Activated T-cell treated with anti-CD3 and anti-CD28 coated beads, Interleukin-2, amount 50 U/mL, for 24 hours (primary cell): ENCODE measurements at places on chromosomes 5 and 9.

DNA sequence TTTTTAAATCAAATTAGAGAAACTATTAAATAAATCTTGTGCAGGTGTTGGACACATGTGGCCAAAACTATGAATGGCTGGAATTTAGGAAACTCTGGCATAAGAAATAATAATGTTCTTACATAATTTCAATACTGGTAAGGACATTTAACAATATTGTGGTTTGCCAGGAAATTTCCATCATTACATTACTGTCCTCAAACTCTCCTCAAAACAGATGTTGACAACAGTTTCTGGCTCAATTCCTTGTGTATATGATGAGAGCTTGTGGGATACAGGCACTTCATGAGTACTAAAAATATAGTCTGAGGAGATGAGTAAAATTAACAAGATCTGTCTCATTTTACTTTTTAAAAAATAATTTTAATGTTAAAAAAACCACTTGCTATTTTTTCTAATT lies 27.9 kb downstream of the MCTP1 start:
- H3K27ac ChIP-seq: no peak overlapping the region
- H3K36me3 ChIP-seq: no peaks in the 10 kb centered on the region
- peaks cover 2% of the 10 kb centered on the region for H3K27me3 ChIP-seq
- no peak overlapping the region for H3K4me3 ChIP-seq
- no peak for DNase-seq

DNA sequence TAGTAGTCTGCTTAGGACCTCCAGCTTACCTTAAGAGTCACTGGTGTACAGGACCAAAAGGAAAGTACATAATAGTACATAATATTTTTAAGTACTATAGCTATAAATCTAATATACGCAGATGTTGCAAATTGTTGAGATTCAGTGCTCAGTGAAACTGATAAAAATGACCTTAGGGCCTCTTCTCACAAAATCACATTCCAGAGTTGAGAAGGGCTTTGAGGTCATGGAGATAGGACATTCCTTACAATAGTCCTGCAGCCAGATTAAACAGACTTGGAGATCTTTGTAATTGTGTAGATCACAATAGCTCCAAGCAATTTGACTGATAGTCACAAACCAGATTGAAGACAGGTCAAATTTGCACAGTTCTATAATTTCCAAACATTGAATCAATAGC lies 37.7 kb upstream of the PCSK1 start:
- no peaks in the 10 kb centered on the region for H3K4me1 ChIP-seq
- no peak overlapping the region for H3K27ac ChIP-seq
- H3K4me3 ChIP-seq: no peak overlapping the region
- H3K36me3 ChIP-seq: no peaks in the 10 kb centered on the region

- peaks cover 5% of the 10 kb centered on the region for H3K4me1 ChIP-seq
- H3K4me3 ChIP-seq: no peak overlapping the region
- H3K27me3 ChIP-seq: no peaks in the 10 kb centered on the region
- H3K27ac ChIP-seq: no peak overlapping the region
- H3K36me3 ChIP-seq: peaks cover 46% of the 10 kb centered on the region
- no peak for DNase-seq
These were observed 103.8 kb downstream of the DMXL1 start for GRCh38 chr5:119174578-119175163.

GRCh38 chr9:130537346-130538050 lies 41.9 kb upstream of the FUBP3 start:
- H3K4me1 ChIP-seq: peaks cover 14% of the 10 kb centered on the region
- H3K27ac ChIP-seq: no peak overlapping the region
- no peak overlapping the region for H3K4me3 ChIP-seq

DNA sequence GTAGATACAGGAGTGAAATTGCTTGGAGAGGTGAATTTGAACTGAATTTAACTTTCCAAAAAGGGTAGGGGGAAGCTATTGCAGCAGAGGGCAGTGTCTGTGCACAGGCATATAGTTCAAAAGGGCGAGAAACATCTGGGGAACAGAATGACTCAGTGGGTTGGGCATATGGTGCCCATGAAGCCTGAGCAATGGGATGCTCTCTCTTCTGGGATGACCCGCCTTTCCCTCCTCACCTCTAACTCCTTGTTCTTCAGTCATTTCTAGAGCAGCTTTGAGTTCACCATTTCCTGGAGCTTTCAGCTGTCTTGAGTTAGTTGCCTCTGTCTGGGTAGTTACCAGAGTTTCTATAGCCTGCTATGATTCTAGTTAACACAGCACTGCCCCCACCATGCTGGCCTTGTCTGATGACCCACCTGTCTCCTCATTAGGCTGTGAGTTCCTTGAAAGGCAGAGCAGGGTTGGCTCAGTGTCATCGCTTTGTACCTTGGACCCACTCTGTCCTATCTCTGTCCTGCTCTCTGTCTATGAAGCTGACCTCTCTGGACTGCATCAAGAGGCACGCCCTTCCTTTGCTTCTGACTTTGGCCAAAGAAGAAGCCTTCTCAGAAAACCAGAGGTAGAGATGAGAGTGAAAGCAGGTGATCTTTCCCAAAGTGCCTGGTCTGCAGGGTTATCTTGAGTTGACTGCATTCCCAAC lies 299.6 kb upstream of the KLF4 start:
- no peaks in the 10 kb centered on the region for H3K27me3 ChIP-seq
- no peaks in the 10 kb centered on the region for H3K36me3 ChIP-seq
- no peaks in the 10 kb centered on the region for H3K4me1 ChIP-seq
- no peak overlapping the region for H3K4me3 ChIP-seq

GRCh38 chr5:14362491-14362890 lies 219.1 kb upstream of the OTULINL start:
- DNase-seq: no peak
- no peaks in the 10 kb centered on the region for H3K36me3 ChIP-seq
- peaks cover 29% of the 10 kb centered on the region for H3K4me1 ChIP-seq
- no peaks in the 10 kb centered on the region for H3K27me3 ChIP-seq
- H3K27ac ChIP-seq: no peak overlapping the region

GRCh38 chr5:181161534-181162175 lies 14.3 kb downstream of the OR2V2 start:
- H3K4me1 ChIP-seq: peaks cover 48% of the 10 kb centered on the region
- peaks cover 32% of the 10 kb centered on the region for H3K27me3 ChIP-seq
- DNase-seq: peak; percentile 45
- H3K36me3 ChIP-seq: no peaks in the 10 kb centered on the region
- peak overlapping the region; percentile 94 for H3K27ac ChIP-seq

DNA sequence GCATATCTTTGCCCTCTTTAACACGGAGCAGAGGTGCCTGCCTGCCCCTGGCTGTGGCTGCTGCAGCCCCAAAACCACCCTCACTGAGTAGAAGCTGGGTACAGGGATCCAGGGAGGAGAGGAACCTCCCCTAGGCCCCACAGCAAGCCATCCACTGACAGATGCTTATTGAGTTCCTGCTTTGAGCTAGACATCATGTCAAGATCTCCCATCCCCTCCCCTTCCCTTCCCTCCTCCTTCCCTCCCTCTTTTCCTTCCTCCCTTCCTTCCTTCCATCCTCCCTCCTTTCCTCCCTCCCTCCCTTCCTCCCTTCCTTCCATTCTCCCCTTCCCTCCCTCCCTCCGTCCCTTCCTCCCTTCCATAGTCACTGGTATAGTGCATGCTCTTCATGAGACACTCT lies 29.3 kb downstream of the GOLGA2 start:
- no peak overlapping the region for H3K27ac ChIP-seq
- peaks cover 34% of the 10 kb centered on the region for H3K27me3 ChIP-seq
- no peak overlapping the region for H3K4me3 ChIP-seq
- no peak for DNase-seq
- no peaks in the 10 kb centered on the region for H3K36me3 ChIP-seq

DNA sequence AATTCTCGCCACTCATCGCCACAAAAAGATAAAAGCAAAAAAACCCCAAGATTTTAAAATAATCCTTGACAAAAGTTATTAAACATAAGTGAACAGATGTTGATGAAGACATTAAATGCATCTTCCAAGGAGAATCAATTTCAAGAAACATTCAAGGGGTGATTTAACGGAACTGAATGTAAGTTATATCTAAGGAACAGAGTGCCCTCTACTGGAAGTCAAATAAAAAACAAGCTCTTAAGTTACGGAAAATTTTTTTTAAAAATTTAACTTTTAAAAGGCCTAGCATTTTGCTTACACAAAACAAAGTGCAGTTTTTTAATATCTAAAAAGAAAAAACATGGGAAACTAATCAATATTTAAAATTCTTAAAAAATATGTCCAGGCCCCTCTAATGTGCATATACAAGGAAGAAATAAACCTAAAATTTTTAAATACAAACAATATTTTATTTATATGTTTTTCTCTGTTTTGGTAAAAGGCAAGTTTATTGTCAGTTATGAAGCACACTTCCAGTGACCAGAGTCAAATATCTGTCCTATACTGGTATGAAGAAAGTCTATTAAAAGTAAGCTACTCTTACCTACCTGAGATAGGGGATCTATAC lies 28.0 kb downstream of the TEX10 start:
- no peaks in the 10 kb centered on the region for H3K27me3 ChIP-seq
- no peak overlapping the region for H3K4me3 ChIP-seq
- DNase-seq: no peak
- peaks cover 20% of the 10 kb centered on the region for H3K4me1 ChIP-seq
- no peak overlapping the region for H3K27ac ChIP-seq

DNA sequence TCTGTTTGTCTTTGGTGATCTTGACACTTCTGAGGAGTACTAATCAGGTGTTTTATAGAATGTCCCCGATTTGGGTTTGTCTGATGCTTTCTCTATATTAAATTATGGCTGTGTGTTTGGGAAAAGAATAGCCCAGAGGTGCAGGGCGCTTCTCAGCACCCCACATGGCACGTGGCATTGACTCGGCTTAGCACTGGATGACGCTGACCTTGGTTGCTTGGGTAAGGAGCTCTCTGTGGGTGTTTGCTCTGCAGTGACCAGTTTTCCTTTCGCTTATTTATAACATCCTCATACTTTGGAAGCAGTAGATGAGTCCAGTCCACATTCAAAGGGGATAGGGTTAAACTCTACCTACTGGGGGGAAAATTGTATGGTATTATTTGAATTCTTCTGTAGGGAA lies 12.5 kb upstream of the FAM120AOS start:
- no peak for DNase-seq
- peaks cover 35% of the 10 kb centered on the region for H3K36me3 ChIP-seq
- no peak overlapping the region for H3K4me3 ChIP-seq
- no peaks in the 10 kb centered on the region for H3K27me3 ChIP-seq
- H3K27ac ChIP-seq: peak overlapping the region; percentile 39
- H3K4me1 ChIP-seq: peaks cover 85% of the 10 kb centered on the region

- no peaks in the 10 kb centered on the region for H3K36me3 ChIP-seq
- H3K27me3 ChIP-seq: no peaks in the 10 kb centered on the region
- H3K4me1 ChIP-seq: peaks cover 2% of the 10 kb centered on the region
- H3K27ac ChIP-seq: no peak overlapping the region
- H3K4me3 ChIP-seq: no peak overlapping the region
These were observed 488.6 kb upstream of the PTGER4 start for GRCh38 chr5:40191150-40191549.

DNA sequence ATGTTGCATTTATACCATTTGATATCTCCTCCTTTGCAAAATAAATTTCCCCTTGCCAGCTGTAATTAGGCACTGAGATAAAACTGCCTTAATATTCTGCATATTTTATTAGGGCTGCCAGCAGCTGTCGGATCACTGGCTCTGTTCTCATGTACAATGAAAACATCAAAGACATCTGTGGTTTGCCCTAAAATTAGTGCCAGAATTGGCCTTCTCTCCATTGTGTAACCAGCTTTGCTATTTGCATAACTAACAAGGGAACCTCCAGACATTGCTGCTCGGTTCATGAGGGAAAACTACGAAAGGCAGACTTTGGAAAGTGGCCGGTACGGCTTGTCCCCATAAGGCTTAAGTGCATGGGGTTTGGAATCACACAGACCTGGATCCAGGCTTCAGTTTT lies 45.5 kb upstream of the KIF2A start:
- H3K4me1 ChIP-seq: peaks cover 63% of the 10 kb centered on the region
- H3K27ac ChIP-seq: no peak overlapping the region
- H3K4me3 ChIP-seq: no peak overlapping the region
- DNase-seq: no peak
- H3K36me3 ChIP-seq: no peaks in the 10 kb centered on the region
- H3K27me3 ChIP-seq: no peaks in the 10 kb centered on the region

GRCh38 chr5:123089914-123090660 lies 1.0 kb downstream of the PRDM6 start:
- no peak overlapping the region for H3K4me3 ChIP-seq
- H3K36me3 ChIP-seq: no peaks in the 10 kb centered on the region

DNA sequence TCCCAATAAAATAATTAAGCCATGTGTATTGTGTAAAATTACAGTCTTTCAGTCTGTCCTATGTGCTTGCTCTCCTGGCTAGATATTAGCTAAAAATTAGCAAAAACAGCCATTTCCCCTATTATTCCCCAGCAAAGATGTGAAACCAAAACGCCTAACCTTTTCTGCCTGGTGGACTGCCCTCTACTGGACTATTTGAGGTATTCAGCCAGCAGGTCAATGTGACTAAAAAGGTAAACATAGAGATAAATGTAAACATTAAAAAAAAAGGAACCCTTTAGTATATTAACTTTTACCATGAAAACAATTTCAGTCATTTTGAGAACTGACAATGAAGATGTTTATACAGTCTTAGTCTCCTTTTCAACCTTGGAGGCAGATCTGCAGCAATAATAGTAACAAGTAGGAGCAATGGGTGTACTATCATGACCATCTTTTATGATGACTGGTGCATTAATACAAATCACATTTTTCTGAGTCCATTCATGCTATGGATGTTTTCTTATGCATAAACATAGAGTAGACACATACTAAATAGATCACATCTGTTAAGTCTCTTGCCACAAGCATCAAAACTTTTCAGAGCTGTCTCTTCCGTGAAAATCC lies 10.1 kb downstream of the ATG12 start:
- peaks cover 89% of the 10 kb centered on the region for H3K36me3 ChIP-seq
- DNase-seq: no peak
- H3K27me3 ChIP-seq: no peaks in the 10 kb centered on the region
- peaks cover 7% of the 10 kb centered on the region for H3K4me1 ChIP-seq
- H3K27ac ChIP-seq: no peak overlapping the region
- no peak overlapping the region for H3K4me3 ChIP-seq

DNA sequence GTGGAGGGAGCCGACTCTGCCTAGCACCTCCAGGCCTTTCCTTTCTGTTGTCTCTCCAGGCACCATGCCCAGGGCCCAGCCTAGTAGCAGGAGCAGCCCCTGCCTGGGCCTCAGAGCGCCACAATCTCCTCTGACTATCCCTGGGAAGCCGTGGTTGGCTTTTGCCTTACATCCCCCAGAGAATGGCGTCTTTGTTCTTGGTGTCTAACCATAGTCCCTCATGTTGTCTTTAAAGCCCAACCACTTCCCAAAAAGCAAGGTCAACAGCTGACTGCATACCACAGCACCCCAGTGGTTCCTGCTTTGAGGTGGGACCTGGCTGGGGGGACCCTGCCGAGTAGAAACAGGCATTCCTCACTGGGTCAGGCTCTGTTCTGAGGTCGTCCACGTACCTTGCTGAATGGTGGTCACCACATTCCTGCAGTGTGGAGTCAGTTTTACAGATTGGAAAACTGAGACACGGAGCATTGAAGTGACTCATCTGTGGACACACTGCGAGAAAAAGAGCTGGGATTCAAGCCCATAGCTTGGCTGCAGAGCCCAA lies 13.7 kb upstream of the CERCAM start:
- no peaks in the 10 kb centered on the region for H3K4me1 ChIP-seq
- no peak for DNase-seq
- H3K27ac ChIP-seq: no peak overlapping the region
- H3K27me3 ChIP-seq: peaks cover 40% of the 10 kb centered on the region

GRCh38 chr5:127924606-127925005 lies 159.0 kb upstream of the SLC12A2 start:
- no peaks in the 10 kb centered on the region for H3K36me3 ChIP-seq
- H3K4me3 ChIP-seq: no peak overlapping the region
- DNase-seq: no peak
- H3K27ac ChIP-seq: no peak overlapping the region
- H3K27me3 ChIP-seq: no peaks in the 10 kb centered on the region
- no peaks in the 10 kb centered on the region for H3K4me1 ChIP-seq
